ENCODE measurements at places on chromosomes 11 and 22. TPM values are rescaled to one million over a fixed set of nuclear protein-coding genes. Genes with fewer than 3 reads are reported as not detected.

The SNRPD3 gene
- 116 TPM for total RNA-seq

The H19 gene
- total RNA-seq = not detected

The APLP2 gene
- total RNA-seq = 32.1 TPM

The VSIG10L2 gene
- not detected for total RNA-seq

The MAPK8IP2 gene
- total RNA-seq = 0.25 TPM

The OR51B4 gene
- not detected for total RNA-seq

The PNPLA3 gene
- 0.25 TPM for total RNA-seq

The NLRP6 gene
- total RNA-seq = 2.4 TPM

The OR6A2 gene
- total RNA-seq = 0.23 TPM

The MYBPC3 gene
- not detected for total RNA-seq

The LRP4 gene
- total RNA-seq = not detected

The KCNJ1 gene
- not detected for total RNA-seq

The TEX12 gene
- 0.27 TPM for total RNA-seq

The YPEL1 gene
- 3.8 TPM for total RNA-seq

Data from T-helper 2 cell treated with Interferon-gamma antibody and Interleukin-4, amounts not matched to agents 100 ng/mL and 5 ng/mL, for 36 hours (primary cell).